ENCODE measurements at places on chromosomes 12 and 14.

DNA sequence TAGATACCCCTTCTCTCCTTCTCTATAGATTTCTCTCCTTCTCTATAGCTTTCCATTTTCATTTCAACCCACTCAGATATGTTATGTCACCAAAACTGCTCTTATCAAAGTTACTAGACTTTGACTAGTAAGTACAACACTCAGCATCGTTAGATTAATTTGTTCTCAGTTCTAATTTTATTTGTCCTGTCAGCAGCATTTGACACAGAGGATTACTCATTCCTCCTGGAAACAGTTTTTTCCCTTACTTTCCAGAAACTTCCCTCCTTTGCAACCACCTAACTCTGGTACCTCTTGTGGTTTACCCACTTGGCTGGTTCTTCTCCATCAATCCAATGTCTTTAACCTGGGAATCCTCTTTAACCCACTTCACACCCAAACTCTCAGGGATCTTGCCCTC, 423.7 kb downstream of the TMTC2 start:
- DNase-seq = no peak

- DNase-seq = no peak
These were observed 287.2 kb downstream of the BCAT1 start for GRCh38 chr12:24661657-24662096.

DNA sequence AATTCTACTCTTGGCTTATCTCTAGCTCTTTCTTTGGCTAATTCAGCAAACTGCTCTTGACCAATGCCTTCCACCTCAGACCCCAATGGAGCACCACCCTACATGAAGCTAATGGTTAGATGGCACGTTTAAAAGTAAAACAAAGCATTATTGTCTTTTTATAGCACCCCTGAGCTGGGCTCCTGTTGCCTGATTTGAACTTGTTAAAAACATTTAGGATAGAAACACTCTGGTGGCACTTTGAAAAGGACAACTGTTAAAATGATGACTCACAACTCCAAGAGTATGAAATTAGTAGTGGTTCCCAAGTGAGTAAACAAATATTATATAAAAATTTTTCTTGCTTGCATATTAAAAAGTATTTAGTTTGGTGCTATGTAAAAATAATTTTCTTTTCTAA, 299.6 kb upstream of the DCN start:
- no peak for DNase-seq

DNA sequence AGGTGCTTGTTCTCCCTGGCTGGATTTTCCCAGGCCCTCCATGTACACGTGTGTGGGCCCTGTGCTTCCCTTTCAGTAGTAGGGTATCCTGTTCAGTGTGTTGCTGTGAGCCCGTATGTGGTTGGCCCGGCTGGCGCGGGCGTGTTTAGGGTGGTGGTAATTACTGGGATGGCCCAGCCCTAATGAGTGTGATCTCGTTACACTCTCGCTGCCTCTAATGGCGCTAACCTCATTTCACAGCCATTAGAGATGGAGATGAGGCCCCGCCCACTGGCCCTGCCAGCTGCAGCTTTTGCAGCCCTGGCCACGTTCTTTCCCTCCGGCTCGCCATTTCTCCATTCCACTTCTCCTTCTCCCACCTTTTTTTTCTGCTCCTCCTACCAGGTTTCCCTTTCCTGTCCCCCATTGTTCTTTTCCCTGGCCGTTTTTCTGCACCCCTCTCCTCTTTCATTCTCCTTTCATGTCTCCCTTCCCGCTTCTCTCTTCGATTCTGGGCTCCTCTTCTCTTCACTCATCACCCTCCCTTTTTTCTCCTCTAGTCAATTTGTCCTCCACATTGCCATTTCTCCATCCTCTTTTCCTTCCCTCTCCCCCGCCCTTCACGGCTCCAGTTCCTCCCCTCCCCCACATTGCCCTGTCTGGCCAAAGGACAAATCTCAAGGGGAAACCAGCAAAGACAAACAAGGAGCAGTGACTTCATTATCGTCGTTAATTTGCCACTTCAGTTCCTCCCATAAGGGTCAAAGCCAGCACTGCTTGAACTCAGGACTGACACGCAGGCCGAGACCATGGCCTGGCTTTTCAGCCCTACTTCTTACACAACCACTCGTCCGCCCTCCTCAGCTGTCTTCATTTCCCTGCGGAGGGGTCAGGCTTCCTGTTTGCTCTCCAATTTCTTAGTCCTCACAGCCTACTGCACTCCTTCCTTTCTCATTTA, 6.8 kb downstream of the ZFHX2 start:
- DNase-seq = no peak

DNA sequence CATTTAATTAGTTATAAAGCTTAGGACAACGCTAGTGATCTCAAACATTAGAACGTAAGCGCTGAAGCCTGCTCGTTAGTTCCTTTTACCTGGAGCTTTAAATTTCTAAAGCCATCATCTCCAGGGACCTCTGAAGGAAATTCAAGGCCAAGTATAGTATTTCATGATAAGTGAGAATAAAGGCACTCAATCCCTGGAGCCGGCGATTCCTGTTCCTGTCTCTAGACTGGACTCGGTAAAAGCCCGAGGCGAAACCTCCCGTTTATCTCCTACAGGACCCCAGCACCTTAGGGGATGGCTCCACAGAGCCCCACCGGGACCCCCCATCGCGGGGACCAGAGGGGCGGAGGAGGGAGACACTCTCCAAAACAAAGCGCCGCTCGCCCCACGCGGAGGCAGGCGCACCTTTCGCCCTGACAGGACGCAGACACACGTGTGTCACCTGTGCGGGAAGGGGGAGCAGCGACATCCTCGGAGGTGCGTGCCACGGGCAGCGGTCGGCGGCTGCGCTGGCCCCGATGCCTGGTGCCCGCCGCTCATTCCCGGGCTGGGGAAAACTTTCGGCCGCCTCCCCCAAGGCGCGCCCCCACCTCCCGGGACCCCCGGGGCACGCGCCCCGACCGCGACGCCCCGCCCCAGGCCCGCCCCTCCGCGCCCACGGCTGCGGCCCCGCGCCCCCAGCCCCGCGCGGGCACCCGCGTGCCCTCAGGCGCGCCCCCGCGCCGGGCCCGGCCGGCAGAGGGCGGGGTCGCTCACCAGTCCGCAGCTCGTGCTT, 678 bp downstream of the RPS6KA5 start:
- DNase-seq = peak; percentile 55

DNA sequence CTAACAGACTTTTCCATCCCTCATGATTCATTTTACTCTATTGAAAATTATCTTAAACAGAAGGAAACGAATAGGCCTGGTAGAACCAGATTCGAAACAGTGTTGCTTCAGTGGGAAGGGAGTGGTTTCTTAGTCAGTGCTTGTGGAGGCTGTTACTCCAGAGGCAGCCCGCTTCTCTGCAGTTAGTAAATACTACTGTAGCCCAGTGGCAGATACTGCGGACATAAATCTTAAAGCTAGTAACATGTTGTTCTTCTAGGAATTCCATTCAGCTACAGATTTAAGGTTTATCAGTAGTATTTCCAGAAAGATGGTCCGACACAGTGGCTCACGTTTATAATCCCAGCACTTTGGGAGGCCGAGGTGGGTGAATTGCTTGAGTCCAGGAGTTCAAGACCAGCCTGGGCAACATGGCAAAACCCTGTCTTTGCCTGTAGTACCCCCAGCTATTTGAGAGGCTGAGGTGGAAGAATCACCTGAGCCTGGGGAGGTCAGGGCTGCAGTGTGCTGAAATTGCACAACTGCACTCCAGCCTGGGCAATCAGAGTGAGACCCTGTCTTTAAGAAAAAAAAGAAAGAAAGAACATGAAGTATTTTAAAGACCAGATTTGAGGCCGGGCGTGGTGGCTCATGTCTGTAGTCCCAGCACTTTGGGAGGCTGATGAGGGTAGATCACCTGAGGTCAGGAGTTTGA, 45.9 kb downstream of the DIP2B start:
- no peak for DNase-seq

DNA sequence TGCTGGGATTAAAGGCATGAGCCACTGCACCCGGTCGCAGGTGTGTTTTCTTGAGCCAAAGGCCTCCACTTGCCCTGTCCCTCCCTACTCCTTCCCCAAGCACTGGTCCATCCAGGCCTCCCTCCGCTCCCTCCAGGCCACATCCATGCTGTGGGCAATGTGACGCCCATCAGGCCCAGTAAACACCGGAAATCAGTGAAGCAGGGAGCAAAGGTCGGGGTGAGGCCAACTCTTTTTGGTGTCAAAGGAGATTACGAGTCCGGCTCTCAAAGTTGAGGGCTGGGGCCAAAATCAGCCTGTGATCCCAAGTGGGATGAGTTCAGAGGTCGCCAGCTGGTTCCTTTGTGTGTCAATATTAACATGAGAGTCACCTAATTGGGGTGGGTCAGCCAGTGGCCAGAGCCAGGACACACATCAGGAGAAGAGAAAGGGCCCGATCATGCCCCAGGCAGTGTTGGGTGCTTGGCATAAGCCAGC, 195.7 kb downstream of the RBM19 start:
- DNase-seq = no peak

- DNase-seq = no peak
These were observed 137.1 kb upstream of the ATP2B1 start for GRCh38 chr12:89845767-89846166.

GRCh38 chr12:32603858-32604257, 75.2 kb upstream of the DNM1L start:
- no peak for DNase-seq

GRCh38 chr14:61641914-61642613, 53.2 kb upstream of the HIF1A start:
- DNase-seq = no peak

GRCh38 chr14:64419003-64419402, 30.9 kb downstream of the MTHFD1 start:
- no peak for DNase-seq

- no peak for DNase-seq
These were observed 1.4 kb downstream of the JPH4 start for GRCh38 chr14:23577004-23577681.

DNA sequence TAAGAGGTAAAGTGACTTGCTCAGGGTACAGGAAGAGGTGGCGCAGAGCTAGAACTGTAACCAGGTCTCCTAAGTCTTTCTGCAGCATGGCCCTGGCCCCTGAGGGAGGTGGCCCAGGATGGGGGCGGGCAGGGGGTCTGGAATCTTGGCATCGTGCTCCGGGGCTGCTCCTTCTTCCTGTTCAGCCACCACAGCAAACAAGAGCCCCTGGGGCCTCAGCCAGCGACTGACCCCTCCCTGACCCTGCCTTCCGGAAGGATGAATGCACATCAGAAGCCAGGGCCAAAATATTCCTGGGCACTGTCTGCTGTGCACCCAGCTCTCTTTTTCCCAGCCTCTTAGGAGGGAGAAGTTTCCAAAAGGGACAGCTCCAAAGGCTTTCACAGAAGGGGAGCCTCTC, 242.8 kb downstream of the DPF3 start:
- no peak for DNase-seq
